ENCODE measurements at places on chromosomes 4 and X.

- no peak for DNase-seq
These were observed 58.5 kb downstream of the DIPK2B start for GRCh38 chrX:45142185-45142584.

- no peak for DNase-seq
These were observed 379.4 kb downstream of the FBXW7 start for GRCh38 chr4:152156442-152156841.

- no peak for DNase-seq
These were observed 21.9 kb upstream of the PACRGL start for GRCh38 chr4:20678400-20678799.

DNA sequence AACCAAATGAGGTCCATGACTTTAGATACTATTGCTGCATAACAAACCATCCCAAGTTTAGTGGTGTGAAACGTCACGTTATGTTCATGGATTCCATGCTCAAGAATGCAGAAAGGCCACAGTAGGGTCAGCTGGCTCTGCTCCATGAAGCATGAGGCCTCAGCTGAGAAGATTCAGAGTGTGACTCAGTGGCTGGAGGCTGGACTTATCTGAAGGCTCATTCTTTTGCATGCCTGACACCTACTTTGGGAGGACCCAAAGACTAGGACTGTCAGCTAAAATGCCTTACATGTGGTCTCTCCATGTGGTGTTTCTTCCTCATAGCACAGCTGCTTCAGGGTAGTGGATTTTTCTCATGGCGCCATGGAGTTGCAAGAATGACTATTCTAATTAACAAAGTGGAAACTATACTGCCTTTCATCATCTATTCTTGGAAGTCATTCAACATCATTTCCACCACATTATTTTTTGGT is 11.5 kb upstream of the CCDC149 start:
- no peak for DNase-seq

GRCh38 chr4:122705547-122706117 is 26.9 kb upstream of the BBS12 start:
- DNase-seq, result no peak

GRCh38 chr4:80619070-80619674 is 283.6 kb downstream of the CFAP299 start:
- no peak for DNase-seq

- DNase-seq, result no peak
These were observed 7.7 kb downstream of the OCIAD2 start for GRCh38 chr4:48898733-48899431.

DNA sequence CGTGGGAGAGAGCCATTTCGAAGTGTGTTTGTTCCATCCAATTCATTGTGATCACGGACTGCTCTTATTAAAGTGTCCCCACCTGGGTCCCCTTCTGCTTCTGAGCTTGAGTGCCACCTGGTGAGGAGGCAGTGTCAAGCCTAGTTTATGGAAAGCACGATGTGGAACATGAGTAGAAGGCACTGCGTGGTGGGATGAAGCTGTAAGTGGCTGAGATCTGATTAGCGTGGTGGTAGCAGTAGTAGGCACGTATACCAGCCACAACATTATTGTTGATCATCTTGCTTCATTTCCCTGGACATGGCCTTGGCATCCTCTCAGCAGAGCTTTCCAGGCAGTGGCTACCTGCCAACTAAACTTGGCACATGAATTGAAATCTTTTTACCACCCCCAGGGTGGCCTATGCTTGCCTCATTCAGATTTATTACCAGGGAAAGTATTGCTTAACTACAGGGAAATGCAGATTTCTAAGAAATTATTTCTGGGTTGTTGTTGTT is 46.4 kb downstream of the GPAT3 start:
- DNase-seq, result peak; percentile 34

DNA sequence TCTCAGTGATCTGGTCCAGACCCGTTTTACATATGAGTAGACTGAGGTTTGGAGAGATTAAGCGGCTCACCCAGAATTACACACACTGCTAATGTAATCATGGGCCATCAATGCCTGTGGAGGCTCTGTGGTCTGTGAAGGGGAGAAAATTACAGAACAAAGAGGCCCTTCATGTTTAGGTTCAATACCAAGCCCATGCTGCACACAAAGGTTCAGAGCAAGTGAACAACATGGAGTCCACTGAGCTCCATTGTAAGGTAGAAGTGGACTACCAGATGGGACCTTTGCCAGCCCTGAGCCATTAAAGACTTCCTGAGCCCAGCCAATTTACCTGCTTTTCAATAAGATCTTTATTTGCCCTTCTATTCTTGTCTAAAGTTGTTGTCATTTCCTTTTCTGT is 109.8 kb downstream of the LUZP4 start:
- no peak for DNase-seq

GRCh38 chr4:81922313-81922712 is 450.6 kb upstream of the RASGEF1B start:
- DNase-seq, result no peak

DNA sequence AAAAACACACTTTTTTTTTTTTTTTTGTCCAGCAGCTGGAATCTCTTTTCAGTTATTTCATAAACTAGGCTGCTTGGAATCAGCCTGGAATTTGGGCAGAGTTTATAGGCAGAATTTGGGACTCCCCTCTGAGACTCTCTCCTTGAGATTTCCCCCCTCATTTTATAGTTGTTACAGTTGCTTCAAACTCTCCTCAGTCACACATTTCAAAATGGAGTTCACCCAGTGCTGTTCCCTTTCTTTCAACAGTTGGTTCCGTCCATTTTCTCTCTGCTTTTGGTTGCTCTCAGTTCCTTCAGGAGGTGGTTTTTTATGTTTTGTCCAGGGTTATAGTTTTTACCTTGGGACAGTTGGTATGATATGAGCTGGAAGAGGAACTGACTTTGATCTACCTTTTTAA is 27.5 kb downstream of the NSD2 start:
- no peak for DNase-seq

GRCh38 chrX:153161952-153162351 is 17.1 kb upstream of the MAGEA1 start:
- DNase-seq, result no peak

GRCh38 chr4:110305455-110305854 is 107.0 kb upstream of the ELOVL6 start:
- DNase-seq, result no peak

DNA sequence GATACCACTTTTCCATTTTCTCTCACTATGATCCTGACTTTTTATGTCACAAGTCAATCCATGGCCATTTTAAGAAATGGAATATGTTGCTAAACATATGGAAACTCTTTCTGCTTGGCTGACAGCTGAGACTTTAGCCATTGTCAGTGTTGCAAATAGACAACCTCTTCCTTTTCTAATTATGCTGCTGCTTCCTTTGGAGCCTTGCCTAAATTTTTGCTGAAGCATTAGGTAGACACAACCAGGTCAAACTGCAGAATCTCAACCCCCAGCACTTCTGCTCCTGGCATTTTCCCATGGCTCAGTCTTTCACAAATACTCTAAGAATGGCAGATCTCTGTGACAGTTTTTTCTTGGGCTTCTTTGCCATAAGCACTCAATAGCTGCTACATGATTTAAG is 543.3 kb downstream of the GRID2 start:
- DNase-seq, result no peak

DNA sequence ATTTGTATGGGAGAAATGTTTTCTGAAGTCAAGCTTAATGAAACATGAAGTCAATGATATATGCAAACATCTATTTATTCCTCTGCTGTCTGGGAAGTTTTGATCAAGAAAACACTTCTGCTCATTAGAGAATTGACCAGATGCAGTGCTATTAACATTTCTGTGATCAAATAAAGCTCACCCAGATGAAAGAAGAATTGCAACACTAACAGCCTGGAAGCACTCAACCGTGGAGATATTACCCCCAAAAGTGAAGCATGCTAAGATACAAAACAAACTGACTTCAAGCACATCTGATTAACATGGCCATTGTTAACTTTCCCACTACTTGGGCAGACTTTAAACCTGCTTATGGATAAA is 73.7 kb upstream of the GUCY1A1 start:
- DNase-seq, result no peak

DNA sequence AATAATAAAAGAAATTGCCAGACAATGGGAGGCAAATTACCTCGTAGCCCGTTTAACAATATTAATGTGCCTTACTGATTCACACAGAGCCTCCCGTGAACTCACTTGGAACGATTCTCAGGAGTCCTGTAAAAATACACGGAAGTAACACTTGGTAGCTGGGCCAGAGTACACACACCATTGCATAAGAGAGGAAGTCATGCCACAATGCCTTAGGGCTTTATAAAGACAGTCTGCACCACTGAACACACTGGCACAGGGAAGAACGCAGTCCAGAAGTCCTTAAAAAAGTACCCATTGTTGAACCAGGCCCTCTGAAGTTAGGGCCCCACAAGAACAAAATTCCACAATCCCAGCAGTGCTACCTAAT is 15.1 kb downstream of the SLC2A9 start:
- DNase-seq, result no peak

DNA sequence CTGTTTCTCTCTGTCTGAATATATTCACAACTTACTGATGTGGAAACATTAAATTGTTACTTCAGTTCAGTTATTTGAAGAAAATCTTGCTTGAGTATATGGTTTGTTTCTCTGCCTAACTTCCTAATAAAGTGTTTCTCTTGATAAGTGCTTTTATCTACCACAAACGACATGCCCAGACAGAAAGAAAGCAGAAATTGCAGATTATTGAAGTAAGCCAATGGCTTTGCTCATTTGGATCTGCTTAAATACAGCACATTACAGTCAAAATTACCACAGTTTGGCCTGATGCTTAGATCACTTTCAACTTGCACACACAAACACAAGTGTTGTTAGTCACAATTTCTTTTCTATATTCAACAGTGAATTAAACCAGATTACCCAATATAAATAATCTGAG is 68.0 kb downstream of the ATOH1 start:
- no peak for DNase-seq

DNA sequence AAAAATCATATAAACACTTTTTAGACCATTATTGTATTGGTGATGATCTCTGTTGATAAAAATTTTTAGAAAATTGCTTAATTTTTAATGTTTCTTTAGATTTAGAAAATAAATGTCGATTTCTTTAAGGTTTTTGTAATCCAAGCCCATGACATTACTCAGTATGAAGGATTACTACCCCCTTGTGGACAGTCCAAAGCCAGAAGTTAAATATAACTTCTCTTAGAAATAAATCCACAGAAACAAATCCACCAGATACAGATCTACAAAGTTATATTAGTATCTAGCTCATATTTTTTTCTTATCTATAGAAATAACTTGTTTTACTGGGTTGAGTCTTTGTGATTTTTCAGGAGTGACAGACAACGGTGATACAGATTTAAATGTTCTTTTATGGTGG is 18.9 kb downstream of the TIFA start:
- no peak for DNase-seq

DNA sequence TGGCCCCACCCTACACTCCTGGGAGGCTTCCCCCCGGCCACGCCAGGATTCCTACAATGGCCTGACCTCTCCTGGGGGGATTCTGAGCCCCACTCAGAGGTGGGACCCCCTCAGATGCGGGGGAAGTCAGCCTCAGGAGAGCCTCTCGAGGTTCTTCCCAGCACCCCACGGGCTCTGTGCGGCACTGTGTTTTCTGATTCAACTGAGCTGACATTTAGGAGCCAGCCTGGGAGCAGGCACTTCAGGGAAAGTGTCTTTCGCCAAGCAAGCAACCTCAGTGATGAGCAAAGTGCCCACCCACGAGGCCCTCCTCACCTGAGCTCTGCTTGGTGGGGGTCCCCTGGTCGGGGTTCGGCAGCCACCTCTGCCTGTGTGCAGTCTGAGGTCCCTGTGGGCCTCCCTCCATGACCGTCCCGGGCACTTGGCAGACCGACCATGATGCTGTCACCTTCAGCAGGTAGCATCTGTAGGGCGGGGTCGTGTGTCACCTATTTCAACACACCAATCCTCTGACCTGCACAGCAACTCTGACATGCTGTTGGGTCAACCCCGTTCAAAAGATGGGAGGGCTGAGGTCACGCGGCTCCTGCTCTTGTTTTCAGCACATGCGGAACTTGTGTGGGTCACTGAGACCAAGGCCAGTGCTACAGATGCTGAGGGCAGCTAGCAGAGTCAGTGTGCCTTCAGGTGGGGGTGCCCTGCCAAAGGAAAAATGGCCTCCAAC is 46.2 kb downstream of the ADRA2C start:
- no peak for DNase-seq

DNA sequence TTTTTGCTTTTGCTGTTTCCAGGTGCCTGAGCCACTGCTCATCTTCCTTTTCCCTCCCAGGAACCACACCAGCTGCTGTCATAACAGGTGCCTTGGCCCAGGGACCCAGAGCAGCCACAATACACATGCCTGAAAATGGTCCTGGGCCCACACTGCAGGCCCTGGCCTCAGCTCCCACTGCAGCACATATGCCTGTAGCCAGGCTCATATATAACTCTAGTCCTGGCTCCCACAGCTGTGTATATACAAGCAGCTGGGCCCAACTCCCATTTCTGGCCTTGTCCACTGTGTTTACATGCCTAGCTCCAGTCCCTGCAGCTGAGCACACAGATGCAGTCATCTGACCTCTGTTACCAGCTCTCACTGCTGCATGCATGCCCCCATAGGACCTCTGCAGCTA is 930.5 kb downstream of the ADGRL3 start:
- peak; percentile 57 for DNase-seq

GRCh38 chr4:54657551-54658251 is at the start of gene KIT:
KIT (plus strand) TSS chr4:54657957; CDS start chr4:54658015, 58 bp downstream.
- peak; percentile 78 for DNase-seq

- DNase-seq, result no peak
These were observed 425.9 kb downstream of the RPA4 start for GRCh38 chrX:97309487-97310116.

GRCh38 chr4:103424853-103425252 is 226.7 kb upstream of the CENPE start:
- DNase-seq, result no peak

- DNase-seq, result no peak
These were observed 2.7 kb downstream of the GPRASP2 start for GRCh38 chrX:102714994-102715393.

DNA sequence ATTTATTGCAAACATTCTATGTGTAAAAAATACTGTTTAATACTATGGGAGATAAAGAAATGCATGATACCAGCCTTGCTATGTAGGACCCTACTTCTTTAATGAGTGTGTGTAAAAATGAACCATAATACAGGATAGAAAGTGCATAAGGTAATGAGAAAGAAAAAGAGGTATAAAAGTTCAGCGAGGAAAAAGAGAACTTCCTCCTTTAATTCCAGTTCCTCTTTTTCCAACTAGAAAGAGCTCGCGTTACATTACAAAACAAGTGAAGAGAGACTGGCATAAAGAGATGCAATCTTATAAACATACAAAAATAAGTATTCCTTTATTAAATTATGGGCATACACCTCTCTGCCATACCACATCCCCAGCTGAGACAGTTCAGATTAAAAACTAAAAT is 77.4 kb downstream of the ANKRD17 start:
- no peak for DNase-seq

DNA sequence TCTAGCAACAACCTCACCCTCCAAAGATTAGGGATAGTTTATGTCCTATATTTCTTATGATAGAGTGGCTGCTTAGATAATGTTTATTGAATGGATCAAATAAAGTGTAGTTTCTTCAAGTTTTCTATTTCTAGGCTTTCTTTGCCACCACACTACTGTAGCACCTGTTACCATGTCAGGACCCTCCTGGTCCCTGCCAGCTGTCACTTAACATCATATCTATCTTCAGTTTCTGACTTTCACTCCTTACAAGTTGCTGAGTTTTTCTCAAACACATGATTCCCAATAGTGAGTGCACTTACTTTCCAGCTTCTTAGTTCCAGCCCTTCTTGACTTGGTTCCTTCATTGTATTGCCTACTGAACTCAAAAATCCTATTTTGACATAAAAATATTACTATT is 593.9 kb upstream of the PITX2 start:
- DNase-seq, result no peak

Measured in NCI-H1092 (cell line).